ENCODE measurements at places on chromosomes 4 and X.

DNA sequence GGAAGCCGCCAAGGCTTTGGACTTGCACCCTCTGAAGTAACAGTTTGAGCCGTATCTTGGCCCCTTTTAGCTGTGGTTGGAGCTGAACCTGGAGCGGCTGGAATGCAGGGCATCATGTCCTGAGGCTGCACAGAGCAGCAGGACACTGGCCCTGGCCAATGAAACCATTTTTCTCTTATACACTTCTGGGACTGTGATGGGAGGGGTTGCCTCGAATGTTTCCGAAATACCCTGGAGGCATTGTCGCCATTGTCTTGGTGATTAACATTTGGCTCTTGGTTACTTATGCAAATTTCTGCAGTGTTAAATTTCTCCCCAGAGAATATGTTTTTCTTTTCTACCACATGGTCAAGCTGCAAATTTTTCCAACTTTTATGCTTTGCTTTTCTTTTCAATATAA lies 137.2 kb downstream of the MAGEC1 start:
- DNase-seq: no peak

- DNase-seq: no peak
Observed at GRCh38 chr4:38582889-38583470, 81.0 kb upstream of the KLF3 start.

DNA sequence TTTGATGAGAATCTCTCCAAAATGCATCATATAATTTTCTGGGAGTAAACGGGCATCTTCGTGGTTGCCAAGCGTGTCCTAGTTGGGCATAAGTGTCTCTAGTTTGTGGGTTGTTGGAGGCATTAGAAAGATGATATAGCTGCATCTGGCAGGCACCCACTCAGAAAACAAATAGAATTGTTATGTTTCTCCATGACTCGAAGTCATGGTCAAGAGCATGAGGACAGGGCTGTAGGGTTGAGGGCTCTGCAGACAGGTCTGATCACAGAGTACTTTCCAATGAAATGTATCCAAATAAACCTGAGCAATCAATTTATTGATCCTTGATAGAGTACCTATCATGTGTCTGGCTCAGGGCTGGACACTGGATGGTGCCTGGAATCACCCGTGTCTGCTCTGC lies 82.7 kb downstream of the SORCS2 start:
- no peak for DNase-seq

DNA sequence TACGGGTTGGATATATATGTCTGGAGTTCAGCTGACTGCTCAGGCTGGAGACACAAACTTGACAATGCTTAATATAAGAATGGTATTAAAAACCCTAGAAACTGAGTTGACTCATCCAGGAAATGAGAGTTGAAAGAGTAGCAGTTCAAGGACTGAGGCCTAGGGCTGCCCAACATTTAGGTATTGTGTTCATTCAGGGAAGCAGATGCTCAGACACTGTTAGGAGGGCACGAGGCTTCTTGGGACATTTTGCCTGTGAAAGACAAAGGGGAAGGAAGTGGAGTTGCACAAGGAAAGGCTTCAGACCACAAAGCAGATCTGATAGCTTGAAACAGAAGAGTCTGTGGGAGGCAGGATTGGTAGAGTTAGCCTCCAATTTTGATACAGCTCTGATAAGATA lies 52.0 kb upstream of the HS3ST1 start:
- no peak for DNase-seq

DNA sequence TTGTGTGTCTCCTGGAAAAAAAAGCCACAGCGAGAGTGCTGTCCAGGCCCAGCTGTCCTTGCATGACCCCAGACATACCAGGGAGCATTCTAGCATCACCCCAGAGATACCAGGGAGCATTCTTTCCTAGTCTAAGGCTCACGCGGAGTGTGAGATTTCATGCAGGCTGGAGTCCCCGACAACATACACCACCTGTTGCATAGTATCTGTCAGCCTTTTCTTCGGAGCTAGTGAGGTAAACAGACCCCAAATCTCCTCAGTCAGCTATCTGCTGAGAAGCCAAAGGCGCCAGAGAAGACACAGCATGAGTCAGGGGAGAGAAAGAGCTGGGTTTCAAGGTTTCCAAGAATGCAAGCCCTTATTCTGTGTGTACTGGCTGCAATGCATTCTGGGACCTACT lies 23.1 kb upstream of the ZXDA start:
- DNase-seq: no peak

DNA sequence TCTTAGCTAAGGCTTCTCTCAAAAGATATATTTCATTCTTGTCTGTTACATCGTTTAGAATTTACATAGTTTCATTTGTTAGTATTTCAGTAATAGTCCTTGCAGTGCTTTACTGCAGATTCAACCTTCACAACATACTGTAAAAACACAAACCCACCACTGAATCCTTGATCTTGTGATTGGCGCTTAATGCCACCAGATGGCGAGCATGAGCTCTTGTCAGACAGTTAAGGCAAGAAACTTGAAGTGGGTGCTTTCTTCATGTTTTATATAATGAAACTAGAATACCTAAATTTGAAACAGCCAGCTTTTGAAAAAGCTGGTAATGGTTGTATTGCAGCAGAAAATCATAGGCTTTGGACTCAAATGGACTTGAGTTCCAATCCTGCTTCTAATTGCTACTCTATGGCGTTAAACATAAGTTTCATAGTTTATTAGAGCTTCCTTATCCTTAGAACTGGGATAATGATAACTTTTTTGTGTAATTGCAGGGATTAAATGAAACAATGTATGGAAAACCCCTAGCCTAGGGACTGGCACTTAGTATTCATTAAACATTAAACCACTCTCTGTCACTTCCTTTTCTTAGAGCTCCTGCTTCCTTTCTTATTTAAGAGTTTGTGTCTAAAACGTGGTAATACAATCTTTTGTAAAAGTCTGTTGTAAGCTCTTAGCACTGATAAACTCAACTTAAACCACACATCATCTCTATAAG lies 95.1 kb downstream of the USP9X start:
- peak; percentile 2 for DNase-seq

DNA sequence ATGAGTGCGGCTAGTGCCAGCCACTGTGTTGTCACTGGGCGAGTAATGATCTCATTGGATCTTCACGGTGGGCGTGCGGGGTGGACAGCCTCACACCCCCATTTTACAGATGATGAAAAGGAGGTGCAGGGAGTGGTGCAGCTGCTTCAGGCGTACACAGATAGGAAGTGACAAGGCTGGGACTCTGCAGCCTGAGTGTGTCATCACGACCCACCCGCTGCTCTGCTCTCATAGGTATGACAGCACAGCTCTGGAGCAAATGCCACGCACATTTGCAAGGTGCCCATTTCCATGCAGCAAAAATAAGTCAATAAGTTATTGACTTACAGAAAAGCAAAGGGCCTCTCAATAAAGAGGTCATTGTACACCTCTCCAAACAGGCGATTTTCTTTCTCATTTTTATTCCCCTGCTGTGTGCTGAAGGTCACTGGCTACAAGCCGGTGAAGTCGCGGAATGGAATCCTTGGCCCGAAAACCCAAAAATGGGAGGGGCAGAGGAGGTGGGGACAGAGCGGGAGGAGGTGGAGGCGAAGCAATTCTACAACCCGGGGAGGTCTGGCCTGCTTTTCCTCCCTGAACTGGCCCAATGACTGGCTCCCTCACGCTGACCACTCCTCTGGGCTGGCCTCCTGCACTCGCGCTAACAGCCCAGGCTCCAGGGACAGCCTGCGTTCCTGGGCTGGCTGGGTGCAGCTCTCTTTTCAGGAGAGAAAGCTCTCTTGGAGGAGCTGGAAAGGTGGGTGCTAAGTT lies at the start of gene SOD3:
TSS of gene SOD3 (plus strand) at position 658 of the 750 bp plus-strand sequence. CDS start 3,949 bp downstream, outside the sequence.
- peak; percentile 80 for DNase-seq

- no peak for DNase-seq
Observed at GRCh38 chrX:18698737-18699650, 8.5 kb upstream of the PPEF1 start.

- no peak for DNase-seq
Observed at GRCh38 chrX:64437218-64437617, 42.0 kb upstream of the MTMR8 start.

- no peak for DNase-seq
Observed at GRCh38 chr4:15893962-15894361, 44.6 kb downstream of the FGFBP1 start.

- DNase-seq: no peak
Observed at GRCh38 chrX:70808942-70809940, 99.3 kb downstream of the TEX11 start.

DNA sequence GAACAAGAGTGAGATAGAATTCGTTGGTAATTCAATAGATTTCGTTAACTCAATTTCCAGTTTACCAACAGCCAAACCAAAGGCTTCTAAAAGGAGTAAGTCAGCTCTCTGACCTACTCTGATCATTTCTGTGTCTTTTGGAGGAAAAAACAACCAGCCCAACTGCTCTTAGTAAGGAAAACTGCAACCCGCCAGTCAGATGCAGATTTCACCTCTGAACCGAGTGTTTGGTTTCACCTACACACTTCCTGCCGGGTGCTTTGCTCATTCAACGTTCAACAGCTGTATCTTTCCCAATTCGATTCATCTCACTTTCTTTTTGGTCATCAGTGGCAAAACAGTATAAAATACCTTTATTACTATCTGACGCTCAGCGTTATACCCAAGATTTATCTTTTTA lies 24.5 kb downstream of the TMSB4X start:
- no peak for DNase-seq
